Amniotic stem cell (primary cell): ENCODE measurements at places on chromosomes 13 and 19.
A peak's percentile ranks its signal among the peaks of the same experiment; 100 is the strongest.

DNA sequence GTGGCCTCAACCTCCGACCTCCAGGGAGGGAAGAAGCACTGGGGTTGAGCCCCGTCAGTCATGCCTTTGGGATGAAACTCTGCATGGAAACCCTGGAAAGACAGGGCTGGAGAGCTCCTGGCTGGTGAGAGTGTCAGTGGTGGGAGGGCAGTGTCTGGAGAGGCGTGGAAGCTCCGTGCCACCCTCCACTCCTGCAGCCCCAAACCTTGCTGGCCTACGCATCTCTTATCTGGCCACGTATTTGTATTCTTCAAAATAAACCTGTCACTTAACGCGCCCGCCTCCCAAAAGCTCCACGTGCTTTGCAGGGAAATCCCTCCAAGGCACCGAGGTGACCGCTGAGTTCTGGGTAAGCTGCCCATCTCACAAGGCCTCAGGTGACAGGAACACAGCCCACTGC, 84.3 kb downstream of the TEX29 start:
- no peak for DNase-seq

GRCh38 chr13:66410314-66410713, 819.8 kb downstream of the PCDH9 start:
- no peak for DNase-seq

DNA sequence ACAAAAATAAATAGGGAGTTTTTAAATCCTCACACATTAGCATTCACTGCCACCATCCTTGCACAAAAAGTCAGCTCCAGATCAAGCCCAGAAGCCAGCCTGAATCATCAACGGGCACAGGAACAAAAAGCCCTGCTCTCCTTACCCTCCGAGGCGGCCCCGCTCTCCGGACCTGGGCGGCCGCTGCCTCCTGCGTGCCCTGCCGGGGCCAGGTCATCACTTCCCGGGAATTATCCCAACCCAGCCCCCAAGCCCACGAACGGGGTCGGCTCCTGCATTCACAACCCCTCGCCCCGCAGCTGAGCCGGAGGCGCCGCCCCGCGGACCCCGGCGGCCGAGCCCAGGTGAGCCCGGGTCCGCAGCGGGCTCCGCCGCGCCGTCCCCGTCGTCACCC, 754 bp downstream of the DNAJB1 start:
- no peak for DNase-seq

DNA sequence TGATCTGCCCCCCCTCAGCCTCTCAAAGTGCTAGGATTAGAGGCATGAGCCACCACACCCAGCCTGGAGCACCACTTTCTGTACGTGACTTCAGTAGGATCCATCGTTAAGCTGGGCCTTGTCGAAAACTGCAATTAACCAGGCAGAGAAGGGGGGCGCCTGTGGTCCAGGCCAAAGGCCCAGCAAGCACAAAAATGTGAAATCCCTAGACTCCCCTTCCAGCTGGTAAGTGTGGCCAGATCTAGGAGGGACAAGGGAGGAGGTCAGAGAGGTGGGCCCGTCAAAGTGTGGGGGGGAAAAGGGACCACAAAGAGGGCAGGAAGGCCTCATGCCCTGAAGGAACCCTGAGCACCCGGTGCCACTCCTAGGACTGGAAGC, 13.8 kb downstream of the DDX39A start:
- no peak for DNase-seq

- DNase-seq = peak; percentile 93
Measured at GRCh38 chr19:4328243-4328990, 10.2 kb downstream of the STAP2 start.

DNA sequence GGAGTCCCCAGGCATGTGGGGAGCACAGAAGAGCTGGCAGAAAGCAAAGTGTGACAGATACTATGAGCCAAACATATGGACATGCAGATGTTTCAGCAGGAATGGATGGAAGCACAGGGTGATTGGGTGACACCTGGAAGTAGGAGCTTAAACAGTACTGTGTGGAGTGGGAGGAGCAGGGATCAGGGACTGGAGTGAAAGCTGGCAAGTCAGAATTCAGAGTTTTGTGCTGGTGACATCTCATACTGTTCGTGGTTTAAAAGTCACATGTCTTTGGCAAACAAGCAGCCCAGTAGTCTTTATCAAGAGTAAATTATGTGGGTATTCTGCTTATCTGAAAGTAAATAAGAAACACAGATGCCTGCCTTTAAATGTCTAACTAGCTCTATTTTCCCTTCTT, 408.2 kb downstream of the COG6 start:
- no peak for DNase-seq

- no peak for DNase-seq
Measured at GRCh38 chr19:29671393-29672160, 6.3 kb downstream of the PLEKHF1 start.

- no peak for DNase-seq
Measured at GRCh38 chr13:19085258-19085657, 96.4 kb downstream of the TUBA3C start.

DNA sequence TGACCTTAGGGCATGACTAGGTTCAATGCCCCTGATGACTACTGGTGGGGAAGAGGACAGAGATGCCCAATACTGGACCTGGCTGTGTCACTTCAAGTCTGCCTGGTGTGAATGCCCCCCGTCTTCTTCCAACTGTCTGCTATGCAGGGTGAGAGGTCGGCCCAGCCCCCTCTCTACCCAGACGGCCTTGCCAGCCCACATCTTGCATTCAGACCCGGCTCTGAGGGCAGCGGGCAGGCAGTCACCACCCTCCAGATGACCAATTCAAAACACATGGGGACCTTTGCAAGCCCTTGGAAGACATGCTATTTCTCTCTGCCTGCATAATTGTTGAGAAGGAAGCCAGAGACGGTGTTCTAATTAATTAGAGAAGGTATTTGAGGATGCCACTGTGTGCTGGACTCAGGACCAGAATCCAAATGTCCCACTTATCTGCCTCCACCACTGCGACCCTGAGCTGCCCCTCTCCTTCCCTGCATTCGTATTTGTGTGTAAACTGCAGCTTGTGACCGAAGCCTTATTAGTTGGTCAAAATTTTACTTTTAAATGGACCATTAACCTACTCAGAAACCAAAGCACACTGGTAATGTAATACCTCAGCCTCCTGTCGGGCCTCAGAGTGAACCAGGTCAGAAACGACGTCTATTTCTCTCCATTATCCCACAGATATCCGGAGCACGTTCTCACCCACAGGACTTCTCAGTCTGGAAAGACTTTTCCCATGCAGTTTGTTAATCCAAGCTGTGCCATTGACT, 407.0 kb downstream of the ZNF536 start:
- DNase-seq = no peak

DNA sequence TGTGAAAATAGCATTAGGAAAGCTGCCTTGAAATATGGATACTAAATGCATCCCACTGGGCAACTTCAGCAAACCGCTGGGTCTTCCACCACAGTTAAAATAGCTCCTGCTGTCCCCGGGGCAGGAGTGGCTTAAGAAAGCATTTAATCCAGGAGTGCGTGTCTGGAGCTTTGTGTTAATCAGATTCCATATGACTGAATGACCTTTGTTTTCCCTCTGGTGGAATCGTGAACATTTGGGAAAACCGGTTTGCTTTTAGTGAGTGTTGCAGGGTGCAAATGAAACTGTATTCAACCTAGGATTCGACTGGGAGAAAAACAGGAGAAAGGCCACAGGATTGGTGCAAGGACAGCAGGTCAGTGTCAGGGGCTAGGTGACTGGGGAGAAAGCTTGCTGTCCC, 237.6 kb upstream of the MAB21L1 start:
- DNase-seq = no peak

GRCh38 chr19:29293292-29293691, 80.3 kb upstream of the UQCRFS1 start:
- DNase-seq = no peak

DNA sequence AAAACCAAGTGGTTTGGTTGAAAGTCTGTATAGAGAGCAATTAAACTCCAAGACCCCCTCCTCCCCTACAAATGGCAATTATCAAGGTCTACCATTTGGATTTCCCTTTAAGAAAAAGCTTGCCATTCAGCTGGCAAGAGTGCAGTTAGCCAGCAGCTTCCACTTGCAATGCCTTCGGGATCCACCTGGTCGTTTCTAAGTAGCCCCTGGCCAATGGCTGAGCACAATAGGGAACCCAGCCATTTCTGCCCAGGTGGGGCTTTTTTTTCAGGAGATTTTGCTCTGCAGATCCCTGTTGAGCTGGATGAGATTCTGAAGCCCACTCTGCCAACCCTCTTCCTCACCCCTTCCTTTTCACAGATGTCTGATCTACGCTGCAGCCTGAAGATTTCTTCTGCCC, 26.3 kb downstream of the TGDS start:
- no peak for DNase-seq

DNA sequence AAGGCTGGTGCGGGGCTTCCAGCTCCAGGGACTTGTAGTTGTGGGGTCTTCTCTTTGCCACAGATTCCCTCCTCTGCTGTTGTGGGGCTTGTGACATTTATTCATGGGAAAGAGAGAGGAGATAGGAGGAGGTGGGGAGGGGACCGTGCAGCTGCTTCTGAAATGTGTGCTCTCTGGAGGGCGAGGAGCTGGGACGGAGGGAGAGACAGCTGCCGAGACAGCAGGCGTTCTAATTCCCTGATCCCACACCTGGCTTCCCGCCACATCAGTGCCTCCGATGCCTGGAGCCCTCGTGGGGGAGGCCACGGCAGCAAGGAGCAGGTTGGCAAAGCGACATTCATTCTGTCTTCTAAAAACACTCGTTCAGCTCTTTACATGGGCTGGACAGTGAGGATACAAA, 164.4 kb downstream of the USP12 start:
- DNase-seq = no peak

DNA sequence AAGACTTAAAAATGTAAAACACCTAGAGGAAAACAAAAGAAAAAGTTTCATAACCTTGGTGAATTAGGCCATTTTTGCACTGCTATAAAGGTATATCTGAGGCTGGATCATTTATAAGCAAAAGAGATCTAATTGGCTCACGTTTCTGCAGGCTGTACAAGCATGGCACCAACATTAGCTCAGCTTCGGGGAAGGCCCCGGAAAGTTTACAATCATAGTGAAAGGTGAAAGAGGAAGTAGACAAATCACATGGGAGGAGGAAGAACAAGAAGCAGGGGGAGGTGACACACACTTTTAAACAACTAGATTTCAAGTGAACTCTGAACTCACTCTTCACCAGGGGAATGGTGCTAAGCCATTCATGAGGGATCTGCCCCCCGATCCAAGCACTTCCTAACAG, 1358.5 kb upstream of the PCDH9 start:
- DNase-seq = no peak

DNA sequence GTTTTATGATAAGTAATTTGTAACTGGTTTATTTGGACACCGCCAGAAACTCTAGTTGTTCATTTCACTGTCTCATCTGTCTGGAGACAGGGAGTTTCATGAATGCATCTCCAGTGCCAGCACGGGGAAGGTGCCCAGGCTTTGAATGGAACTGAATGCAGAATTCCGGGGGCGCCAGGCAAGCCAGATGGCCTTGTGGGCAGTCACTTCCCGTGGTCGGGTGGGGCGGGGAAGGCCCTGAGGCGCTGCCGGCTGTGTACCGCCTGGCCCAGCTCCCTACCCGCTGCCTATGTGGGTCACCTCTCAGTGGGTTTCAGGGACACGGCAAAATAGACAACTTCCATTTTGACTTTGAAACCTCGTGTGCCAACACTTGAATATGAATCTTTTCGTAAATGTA, 28.8 kb upstream of the MCF2L start:
- no peak for DNase-seq

GRCh38 chr13:27474751-27475268, 24.4 kb upstream of the MTIF3 start:
- no peak for DNase-seq

DNA sequence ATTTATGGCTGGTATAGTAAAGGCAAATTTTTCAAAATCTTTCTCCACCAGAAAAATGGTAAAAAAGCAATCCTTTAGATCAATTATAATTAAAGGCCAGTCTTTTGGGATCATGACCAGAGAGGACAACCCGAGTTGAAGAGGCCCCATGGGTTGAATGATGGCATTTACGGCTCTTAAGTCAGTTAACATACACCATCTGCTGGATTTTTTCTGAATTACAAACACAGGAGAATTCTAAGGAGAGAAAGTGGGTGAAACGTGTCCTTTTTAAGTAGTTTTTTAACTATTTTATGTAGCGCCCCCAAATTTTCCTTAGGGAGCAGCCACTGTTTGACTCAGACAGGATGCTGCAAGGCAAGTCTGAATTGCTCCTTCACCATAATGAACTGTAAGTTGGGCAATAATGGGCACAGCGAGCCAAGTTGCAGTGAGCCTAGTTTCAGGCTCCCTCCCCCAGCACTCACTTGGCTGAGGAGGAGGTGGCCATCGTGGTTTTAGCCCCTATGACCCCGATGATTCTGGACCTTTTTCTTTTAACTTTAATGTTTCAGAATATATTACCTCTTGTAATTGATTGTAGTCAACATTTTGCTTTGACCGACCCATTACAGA, 13.6 kb upstream of the ZNF611 start:
- no peak for DNase-seq

DNA sequence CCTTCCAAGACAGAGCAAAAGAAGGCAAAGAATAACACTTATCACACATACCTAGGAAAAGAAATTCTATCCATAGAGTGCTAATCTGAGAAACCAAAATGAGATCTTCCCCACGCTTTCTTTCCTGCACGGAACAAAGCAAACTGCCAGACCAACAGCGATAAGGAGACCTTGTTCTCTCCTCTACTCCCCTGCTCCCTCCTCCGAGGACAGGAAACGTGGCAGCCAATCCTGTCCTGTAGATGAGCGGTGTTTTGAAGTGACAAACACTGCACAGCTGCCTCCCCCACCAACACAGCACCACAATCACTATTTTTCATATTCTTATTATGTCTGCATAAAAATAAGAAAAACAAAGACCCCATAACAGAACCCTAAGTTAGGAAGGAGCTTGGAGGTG, 113.9 kb upstream of the IRS2 start:
- no peak for DNase-seq

DNA sequence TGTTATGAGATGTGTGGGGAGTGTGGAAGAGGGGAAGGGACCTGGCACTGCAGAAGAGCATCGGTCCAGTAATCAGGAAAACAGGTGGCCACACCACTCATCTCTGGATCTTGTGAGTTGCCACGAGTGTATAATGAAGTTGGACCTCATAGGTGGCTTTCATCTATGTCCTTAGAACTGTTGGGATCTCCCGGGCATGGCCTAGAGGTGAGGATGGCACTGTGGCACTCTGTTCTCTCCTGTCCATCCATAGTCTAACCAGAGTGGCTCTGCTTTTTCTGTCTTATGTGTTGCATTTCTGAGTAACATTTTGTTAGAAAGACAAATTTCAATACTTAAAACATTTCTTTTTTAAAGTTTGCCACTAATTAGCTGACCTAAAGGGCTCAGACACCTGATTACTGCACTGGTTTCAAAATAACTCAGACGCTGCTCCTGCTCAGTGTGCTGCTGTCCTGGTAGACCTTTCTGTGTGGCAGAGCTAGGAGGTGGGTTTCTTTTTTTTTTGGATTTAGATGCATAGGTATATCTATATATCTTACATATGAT, 5.5 kb downstream of the CNMD start:
- DNase-seq = no peak

DNA sequence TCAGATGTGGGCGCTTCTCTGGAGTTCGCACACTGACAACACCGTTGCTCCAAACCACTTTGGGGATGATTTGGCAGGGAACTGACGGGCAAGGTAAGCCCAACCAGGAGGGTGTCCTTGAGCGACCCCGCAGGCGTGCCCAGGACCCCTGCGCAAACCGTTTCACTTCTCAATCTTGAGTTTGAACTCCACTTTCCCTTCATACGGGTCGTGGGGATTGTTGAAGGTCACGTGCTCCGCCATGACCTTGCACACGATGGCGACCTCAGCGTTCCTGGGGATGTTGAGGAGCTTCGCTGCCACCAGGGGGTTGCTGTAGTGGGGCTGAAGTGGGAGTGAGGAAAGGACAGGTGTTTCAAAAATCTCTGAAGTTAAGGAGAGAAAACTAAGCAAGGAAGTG, 8.8 kb downstream of the ATP4B start:
- no peak for DNase-seq
